ENCODE measurements at places on chromosomes 3 and 15.

DNA sequence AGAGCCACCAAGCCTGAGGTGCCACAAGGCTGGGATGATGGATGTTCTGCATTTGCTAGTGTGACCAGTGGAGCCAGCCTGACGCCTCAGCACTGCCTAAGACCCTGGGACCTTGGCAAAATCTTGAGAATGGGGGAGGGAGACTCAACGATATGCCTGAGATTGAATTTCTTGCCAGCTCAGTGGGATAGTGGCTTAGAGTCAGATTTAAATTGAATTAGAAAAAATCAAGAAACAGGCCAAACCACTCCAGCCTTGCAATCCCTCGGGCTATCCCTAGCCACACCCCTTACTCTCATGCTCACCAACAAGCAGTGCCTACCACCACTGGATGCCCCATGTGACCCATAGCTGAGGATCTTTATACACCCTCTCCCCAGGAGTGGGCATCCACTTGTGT is 18.7 kb upstream of the PDE8A start:
- DNase-seq: no peak

DNA sequence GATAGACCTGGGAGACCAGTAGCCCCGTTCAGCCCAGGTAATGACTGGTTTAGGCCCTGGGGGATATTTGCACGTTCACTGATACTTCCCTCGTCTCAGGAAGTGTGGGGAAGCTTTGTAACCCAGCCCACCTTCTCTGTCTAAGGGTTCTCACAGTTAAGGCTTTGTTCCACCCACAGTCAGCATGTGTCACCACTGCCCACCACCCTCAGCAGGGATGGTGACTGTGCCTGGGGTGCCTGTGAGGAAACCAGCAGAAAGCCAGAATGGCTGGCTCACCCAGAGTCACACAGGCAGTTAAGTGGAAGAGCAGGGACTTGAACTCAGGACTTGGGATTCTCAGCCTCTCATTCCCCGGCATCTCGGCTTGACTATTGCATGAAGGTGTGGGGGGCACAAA is 5.2 kb downstream of the KBTBD13 start:
- no peak for DNase-seq

- no peak for DNase-seq
Observed at GRCh38 chr15:63505842-63506222, 1.4 kb downstream of the USP3 start.

DNA sequence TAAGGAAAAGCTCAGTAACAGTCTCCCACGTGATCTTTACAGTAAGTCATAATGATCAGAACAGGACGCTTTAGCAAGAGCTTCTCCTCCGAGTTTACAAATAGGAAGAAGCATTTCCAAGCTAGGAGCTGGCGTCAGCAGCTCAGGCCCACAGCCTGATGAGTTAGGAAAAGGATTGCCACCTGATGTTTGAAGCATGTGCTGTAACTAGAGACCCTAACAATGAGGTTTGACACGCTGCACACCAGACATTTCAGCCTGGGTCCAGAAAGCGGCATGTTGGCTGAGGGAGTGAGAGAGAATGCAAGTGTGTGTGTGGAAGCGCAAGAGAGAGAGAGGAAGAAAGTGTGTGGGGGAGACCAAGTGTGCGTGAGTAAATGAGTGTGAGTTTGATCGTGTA is 47.3 kb downstream of the TLE3 start:
- no peak for DNase-seq

DNA sequence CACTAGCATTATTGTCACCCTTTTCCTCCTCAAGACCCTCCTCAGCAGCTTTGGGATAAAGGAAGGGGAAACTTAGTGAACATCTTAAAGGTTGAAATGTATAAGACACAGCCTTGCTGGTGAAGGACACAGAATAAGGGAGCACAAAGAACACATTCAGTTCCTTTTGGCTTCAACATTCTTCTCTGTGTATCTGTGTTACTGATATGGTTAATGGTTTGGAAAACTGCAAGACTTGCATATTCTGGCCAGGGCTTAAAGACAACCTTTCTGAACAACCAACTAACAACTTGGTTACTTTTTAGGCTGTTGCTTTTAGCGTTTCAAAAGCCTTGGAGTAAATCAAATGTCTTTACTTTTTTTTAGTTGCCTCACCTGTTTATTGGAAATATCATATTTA is 680.5 kb downstream of the MECOM start:
- no peak for DNase-seq

DNA sequence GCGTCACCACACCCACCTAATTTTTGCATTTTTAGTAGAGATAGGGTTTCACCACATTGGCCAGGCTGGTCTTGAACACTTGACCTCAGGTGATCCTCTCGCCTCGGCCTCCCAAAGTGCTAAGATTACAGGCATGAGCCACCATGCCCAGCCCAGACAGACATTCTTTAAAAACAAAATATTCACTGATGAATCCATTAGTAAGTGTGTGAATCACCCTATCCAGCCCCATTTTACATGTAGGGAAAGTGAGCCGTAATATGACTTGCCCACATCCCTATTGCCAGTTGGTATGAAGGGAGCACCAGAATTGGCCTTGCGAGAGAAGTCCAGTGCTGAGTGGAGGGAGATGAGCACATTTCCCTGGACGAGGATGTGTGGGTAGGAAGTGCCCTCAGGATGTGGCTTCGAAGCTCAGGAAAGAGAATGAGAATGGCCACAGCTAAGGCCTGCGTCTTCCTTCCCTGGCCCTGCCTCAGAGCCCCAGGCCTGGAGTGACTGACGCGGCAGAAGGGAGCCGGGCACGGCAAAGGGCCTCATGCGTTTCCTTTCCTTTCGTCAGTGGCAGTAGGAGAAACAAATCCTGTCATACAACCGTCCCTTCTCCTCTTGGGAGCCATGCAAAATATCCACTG is 28.3 kb upstream of the ETV5 start:
- DNase-seq: no peak

- DNase-seq: no peak
Observed at GRCh38 chr3:53794597-53794996, 51.6 kb downstream of the CHDH start.

GRCh38 chr3:151305060-151305774 is 11.4 kb downstream of the GPR87 start:
- no peak for DNase-seq

DNA sequence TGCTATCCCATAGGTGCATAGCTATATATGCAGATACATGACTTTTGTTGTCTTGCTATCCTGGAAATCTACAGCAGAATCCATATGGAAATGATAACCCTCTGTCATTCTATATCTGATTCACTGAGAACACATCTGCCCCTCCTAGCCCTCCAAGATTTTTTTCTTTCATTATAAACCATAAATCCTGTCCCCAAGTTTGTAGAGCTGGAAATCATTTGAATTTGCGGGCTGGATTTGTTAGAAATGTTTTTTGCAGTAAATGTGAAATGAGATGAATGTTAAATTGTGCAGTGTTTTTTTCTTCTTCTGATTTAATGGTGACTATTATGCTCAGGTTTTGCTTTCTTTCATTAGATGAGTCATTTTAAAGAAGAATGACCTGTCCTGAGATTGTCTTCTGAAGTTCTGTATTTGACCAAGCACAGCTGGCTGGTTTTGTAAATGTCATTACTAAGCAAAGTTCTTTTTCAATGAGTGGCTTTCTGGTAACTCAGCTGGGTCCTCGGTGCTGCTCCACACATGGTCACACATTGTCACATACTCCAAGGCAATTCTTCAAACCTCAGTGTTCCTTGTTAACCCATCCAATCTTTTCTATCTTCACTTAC is 25.3 kb upstream of the ABHD17C start:
- no peak for DNase-seq

DNA sequence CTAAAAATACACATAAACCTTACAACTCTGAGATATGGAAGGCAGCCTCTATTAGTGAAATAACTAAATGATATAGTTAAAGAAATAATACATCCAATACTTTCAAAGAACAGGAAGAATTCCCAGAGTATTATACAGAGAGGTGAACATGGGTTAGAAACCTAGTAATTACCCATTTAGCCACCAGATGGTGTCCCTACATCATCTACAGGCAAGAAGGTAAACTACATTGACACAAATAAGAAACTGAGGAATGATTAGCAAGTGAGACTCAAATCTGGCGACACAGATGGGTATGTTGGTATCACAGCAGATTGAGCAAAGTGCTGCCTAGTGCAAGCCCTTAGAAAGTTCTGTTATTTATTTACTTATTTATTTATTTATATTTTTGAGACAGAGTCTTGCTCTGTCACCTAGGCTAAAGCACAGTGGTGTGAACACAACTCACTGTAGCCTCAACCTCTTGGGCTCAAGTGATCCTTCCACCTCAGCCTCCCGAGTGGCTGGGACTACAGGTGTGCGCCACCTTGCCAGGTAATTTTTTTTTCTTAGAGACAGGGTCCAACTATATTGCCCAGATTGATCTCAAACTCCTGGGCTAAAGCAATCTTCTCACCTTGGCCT is 28.2 kb downstream of the NEK4 start:
- DNase-seq: no peak

GRCh38 chr3:67678665-67679064 is 24.3 kb upstream of the SUCLG2 start:
- no peak for DNase-seq

Measured in effector CD4-positive, alpha-beta T cell (primary cell).